ENCODE measurements at places on chromosomes 2 and 18.

DNA sequence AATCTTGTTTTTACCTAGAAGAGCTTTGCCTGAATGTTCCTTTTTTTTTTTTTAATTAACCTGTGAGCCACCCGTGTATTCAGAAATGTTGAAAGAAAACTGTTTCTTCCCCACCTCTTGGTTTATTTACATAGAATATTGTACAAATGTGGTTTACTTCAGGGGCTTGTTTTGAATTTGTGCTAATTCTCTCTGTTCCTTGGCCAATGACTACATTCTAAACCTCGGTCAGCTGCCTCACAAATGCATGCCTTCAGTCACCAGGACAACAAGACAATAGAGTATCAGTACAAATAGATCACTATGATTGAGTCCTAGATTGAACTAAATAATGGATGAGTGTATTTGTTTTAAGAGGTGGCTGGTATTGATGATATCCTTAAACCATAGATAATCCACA is 36.0 kb downstream of the AGFG1 start:
- no peak for DNase-seq

DNA sequence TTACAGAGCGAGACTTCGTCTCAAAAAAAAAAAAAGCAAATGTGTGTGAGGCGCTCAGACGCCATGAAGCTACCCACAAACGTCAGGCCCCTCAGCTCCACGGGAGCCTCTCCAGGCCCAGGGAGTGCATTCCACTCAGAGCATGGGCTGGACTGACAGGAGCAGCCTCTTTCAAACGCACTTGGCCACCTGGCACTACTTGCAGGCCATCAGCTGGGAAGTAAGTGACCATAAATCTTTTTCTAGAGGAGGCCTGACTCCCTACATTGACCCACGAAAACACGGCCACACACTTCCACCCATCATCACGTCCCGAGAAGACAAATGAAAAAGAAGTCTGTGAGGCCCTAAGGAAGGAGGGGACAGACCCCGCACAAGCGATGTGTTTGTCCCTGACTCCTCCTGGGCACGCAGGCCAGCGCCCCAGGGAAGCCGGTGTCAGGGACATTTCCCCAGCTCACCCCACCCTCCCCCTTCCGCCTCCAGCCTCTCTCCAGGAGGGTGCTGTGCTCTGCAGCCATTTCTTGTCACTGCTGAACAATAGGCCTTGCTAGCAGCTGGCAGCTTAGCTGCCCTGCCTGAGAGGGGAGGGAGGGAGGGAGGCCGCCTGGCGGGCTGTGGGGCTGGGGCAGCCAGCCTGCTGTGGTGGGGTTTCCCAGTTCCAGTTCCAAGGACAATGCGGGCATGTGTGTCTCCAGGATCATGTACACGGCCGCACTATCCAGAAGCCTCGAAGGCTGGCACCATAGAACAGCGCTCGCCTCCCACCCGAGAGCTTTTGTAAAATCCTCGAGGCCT is 26.6 kb downstream of the SERTAD2 start:
- no peak for DNase-seq

DNA sequence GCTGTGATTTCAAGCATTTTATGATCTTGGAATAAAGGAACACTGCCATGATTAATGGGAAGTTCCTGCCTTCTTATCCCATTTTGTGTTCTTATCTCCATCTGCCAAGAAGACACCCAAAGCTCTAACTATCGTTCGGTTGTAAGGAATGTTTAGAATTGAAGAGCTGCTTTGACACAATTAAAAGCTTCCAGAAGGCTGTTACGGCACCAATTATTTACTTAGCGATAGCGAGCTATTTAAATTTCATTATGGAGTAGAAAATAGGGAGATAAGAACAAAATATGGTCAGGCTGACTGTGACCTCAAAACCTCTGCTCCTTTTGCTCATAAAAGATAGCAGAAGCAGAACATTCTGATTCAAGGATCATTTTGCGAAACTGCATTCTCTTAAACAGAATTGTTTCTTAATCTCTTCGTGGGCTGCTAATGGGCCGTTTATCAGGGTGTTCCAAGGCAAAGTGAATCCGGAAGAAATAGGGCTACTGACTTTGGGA is 101.6 kb downstream of the SLC4A3 start:
- DNase-seq, result no peak

- DNase-seq, result no peak
These were observed 152.3 kb upstream of the STON1 start for GRCh38 chr2:48377646-48378045.

- DNase-seq, result no peak
These were observed 8.9 kb downstream of the COL6A3 start for GRCh38 chr2:237405006-237405559.

DNA sequence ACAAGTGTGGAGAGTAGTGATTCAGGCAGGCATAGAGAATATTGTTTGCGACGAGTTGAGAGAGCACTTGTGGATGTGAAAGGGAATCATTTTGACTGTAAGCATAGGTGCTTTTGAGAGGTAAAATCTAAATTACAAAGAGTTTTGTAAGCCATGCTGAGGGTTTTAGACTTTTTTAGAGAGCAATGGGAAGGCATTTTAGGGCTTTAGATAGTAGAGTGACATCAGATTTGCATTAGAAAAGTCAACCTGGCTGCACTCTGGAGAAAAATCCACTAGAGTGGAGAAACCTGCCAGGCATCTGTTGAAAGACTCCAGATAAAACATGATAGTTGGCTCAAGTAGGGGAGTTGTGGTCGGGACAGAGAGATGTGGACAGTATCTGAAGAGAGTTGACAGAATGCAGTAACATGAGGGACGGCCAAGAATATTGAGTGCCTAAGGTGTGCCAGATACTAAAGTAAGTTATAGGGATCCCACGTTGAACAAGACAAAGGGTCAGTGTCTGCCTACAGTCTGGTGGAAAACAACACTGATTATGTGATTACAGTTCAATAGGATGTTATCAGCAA is 91.7 kb upstream of the MYO3B start:
- DNase-seq, result no peak

DNA sequence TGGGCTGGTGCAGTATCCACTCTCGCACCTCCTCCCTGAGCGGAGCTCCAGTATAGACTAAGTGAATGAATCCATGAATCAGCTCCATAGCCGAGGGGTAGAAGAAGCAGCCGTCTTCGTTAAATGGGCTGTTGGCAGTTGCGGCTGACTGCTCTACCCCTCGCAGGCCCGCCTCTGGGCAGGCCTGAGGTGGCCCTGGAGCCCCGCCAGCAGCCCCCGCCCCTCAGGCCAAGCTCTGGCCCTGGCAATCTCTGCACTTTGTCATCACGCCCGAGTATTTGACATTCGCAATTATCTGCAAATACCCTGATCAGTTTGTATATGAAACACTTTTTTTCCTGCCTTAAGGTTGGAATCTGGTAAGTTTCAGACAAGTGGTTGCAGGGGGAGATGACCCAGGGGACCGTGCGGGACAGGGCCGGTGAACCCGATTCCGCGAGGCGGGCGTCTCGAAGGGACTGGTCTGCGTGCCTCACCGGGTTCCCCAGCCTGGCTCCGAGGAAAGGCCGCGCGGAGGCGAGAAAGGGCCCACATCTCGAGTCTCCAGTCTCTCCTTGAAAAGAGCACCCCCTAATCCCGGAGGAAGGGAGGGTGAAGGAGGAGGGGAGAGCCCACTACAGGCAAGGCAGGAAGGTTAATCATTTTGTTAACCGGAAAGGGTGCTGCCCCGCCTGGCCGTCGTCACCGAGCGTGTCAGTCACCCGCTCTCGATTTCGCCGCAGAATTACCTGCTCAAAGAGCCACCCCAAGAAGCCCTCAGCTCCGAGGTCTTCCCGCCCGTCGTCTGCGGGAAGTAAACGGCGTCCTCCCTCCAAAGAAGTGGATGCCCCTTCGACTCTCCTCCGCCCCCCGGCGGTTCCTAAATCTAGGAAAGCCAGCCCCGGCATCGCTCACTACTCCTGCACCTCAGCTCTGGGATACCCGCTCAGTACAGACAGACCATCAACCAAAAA is 11.1 kb upstream of the SATB2 start:
- no peak for DNase-seq

DNA sequence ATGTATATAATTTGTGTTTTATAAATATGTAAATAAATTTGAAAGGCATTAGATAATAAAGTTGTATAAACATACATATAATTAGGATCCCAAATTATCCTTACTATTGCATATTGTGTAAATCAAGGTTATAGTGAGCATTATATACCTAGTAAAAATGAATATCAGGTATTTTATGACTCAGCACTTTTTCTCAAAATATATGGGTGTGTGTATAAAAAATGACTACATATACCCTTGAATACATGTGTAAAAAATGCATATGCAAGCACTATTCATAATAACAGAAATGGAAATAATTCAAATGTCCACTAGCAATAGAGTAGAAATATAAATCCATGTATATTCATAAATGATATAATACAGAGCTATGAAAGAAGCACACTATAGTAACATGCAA is 870.9 kb upstream of the CNTNAP5 start:
- DNase-seq, result no peak

GRCh38 chr18:7814754-7815315 is 247.7 kb downstream of the PTPRM start:
- no peak for DNase-seq

- no peak for DNase-seq
These were observed 13.1 kb downstream of the CFLAR start for GRCh38 chr2:201128933-201129505.

GRCh38 chr2:174026122-174026845 is 61.1 kb upstream of the SP3 start:
- DNase-seq, result no peak

GRCh38 chr2:151777935-151778334 is 43.7 kb upstream of the NEB start:
- DNase-seq, result no peak

DNA sequence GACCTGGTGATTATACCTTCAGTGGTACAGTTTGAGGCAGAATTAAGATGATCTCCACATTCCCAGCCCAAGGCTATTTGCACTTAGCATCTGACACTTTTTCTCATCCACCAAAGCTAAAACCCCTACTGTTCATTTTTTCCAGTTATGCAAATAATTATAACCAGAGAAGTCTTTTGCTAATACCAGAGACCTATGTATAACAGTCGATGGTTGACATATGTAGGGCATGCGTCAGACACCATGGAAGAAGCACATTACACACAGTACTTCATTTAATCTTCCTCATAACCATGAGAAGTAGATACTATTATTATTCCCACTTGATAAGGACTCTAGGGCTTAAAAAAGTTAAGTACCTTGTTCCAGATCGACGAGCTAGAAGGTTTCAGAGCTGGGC is 36.5 kb downstream of the AP1S3 start:
- DNase-seq, result no peak

DNA sequence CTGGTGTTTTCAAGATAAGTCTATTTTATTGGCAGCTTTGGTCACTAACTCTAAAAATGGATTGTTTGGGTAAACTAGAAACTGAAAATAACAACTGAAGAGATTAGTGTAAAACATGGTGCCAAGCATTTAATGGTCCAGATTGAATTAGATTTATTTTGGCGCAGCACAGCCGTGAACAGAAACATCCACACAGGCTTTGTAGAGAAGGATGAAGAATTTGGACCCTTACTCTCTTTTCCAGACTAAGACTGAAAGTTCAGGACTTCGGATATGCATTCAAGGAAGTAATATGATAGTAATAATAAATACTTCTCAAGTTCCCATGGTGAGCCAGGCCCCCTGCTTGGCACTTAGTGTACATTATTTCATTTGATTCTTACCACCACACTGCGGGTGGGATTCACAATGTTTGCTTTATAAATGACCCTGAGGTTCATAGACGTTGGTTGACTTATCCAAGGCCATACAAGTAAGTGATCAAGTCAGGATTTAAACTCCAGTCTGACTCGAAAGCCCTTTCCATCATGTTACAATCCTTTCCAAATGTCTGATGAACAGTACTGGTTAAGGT is 54.2 kb upstream of the ITGB6 start:
- no peak for DNase-seq

DNA sequence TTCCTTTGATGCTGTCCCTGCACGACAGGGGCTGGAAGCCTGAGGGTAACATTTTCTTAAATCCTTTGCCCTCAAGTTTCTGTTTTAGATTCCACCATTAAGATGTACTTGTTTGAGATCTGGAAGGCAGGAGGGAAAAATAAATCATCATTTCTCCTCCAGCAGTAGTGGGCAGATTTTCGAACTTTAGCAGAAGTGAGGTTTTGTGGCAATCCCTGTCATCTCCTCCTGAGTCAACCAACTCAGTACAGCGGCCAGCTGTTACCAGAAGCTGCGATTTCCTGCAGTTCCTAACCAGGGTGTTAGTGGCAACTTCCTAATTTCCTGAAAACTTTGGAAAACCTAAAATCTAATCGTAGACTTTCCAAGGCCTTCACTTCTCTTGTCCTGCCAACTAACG is 517.2 kb upstream of the ACVR2A start:
- peak; percentile 18 for DNase-seq

DNA sequence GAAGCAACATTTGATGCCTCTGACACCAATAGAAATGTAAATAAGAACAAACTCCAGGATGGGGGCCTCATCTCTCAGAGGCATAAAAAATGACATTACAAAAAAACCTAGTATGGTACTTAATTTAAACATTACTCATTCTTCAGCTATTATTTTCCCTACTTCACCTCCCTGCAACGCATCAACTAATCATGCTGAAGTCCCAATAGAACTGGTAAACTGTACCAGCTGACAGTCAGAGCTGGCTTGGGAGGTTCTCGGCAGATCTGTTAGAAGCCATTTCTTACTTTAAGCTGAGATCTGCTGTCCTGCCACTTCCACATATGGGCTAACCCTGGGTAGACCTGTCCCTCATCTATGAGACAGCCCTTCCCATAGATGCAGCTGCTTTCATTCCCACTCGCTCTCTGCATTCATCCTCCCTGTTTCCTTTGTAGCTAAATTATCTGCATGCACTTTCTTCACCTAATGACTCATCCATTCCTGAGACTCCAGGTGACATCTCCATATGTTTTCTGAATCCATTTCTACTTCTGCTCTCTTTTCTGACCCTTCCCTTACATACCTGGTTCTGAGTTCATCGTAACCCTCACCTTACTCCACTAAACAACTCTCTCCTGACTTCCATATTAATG is 108.1 kb downstream of the AOX1 start:
- DNase-seq, result no peak

GRCh38 chr2:150705767-150706166 is 218.3 kb upstream of the RND3 start:
- DNase-seq, result no peak

GRCh38 chr2:202406445-202406978 is 30.4 kb downstream of the BMPR2 start:
- DNase-seq, result no peak
